ENCODE measurements at places on chromosomes 1 and 21.

- no peak for DNase-seq
Observed at GRCh38 chr1:240790856-240791255, 178.9 kb upstream of the GREM2 start.

GRCh38 chr21:46061950-46062349 is 36.0 kb upstream of the COL6A2 start:
- no peak for DNase-seq

- DNase-seq, result no peak
Observed at GRCh38 chr1:70008660-70009059, 196.7 kb downstream of the LRRC40 start.

- no peak for DNase-seq
Observed at GRCh38 chr1:1282998-1283397, 2.8 kb downstream of the SCNN1D start.

- no peak for DNase-seq
Observed at GRCh38 chr1:206708058-206708457, 23.4 kb downstream of the MAPKAPK2 start.

Data from right lobe of liver (tissue), 6 donors.